ENCODE measurements at places on chromosomes 2 and 18. TPM values are rescaled to one million over a fixed set of nuclear protein-coding genes. Genes with fewer than 3 reads are reported as not detected.

PLEKHH2 gene
- 0.35 TPM for total RNA-seq

DCC gene
- not detected for total RNA-seq

- H3K27ac ChIP-seq: no peak overlapping the region
- H3K36me3 ChIP-seq: no peaks in the 10 kb centered on the region
- H3K4me1 ChIP-seq: no peaks in the 10 kb centered on the region
- peaks cover 2% of the 10 kb centered on the region for H3K27me3 ChIP-seq
Measured at GRCh38 chr18:50518787-50519546, 40.9 kb upstream of the MAPK4 start.

DNA sequence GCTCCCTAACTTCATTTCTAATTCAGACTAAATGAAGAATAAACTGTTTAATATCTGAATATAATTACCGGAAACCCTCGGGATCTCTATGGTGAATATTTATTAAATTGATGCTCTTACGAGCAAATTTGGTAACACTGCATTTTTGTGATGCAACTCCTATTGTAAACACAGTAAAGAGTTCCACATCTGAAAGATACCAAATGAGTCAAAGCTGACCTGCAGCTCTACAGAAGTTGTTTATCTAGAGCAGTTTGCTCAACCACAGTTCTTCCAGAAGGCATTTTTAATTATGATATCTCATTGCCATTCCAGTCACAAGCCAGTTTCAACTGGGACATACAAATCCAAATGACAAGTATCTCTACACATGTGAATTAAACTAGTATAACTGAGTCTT lies 129.7 kb downstream of the PKP4 start:
- DNase-seq: no peak
- no peaks in the 10 kb centered on the region for H3K36me3 ChIP-seq
- H3K27me3 ChIP-seq: no peaks in the 10 kb centered on the region
- no peaks in the 10 kb centered on the region for H3K4me1 ChIP-seq

GRCh38 chr2:216563646-216564045 lies 65.0 kb downstream of the RPL37A start:
- H3K36me3 ChIP-seq: no peaks in the 10 kb centered on the region
- no peaks in the 10 kb centered on the region for H3K4me1 ChIP-seq
- peaks cover 10% of the 10 kb centered on the region for H3K27me3 ChIP-seq

- DNase-seq: no peak
- no peaks in the 10 kb centered on the region for H3K4me1 ChIP-seq
- no peaks in the 10 kb centered on the region for H3K36me3 ChIP-seq
- no peaks in the 10 kb centered on the region for H3K27me3 ChIP-seq
Measured at GRCh38 chr2:150609831-150610582, 122.5 kb upstream of the RND3 start.

DNA sequence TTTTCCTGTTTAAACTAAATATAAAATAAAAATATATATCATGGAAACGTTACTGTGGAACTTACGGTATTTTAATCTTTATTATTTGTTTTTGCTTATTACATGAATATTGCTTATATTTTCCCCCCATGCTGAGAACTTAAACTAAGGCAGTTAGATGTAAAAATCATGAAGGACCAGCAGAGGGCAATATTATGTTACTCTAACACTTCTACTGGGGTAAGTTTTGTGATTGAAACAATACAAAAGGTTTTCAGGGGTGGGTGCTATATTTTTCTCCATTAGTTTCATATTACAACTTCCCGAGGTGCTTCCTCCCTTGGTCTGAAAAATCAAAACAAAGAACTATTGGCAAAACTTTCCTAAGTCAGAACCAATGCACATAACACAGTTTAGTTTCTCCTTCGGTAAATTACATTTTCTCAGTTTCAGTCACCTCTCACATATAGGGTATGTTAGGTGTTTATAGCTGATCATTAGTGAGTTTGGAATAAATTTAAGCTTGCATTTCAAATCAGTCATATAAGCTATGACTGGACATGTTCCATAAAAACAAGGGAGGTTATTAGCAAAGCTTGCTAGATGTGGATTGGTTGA lies 54.8 kb downstream of the ZNF407 start:
- no peaks in the 10 kb centered on the region for H3K27me3 ChIP-seq
- no peak for DNase-seq
- no peaks in the 10 kb centered on the region for H3K36me3 ChIP-seq

SOX11 gene
- not detected for total RNA-seq

SLC5A7 gene
- total RNA-seq: not detected

DNA sequence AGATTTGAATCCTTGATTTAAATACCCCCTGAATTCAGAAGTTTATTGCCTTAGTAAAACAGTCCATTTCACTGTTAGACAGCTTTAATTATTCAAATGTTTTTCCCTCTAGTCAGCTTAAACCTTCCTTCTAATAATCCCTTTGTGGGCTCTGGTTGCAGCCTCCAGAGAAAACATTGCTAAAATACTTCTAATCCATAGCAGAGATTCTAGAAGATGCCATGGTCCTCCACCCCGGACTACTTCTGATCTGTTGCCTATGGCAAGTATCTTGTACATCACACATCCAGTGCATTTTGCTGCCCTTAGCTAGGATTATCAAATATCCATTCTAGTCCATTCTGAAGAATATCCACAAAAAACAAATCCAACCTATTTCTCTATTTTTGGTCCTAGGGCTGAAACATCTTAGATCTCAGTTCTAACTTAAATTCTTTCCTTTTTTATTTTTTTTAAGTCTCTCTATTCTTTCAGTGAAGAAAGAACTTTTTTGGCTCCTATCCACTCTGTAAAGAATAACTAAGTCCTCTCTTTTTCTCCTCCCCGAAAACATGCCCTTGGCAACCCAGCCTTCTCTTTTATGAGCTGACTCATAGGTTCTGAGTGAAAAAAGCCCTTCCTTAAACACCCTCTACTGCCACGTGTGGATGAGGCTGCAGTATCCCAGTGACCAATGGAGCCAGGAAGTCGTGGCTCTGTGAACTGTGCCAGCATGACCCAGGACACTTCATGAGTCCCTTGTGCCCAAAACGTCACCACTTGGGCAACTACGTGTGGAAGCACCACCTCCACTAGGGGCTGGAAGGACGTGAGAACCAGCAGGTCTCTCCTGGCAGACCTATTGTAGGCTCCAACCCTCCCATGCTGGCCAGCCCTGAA lies 349.8 kb downstream of the TNS1 start:
- no peaks in the 10 kb centered on the region for H3K27me3 ChIP-seq
- H3K4me1 ChIP-seq: no peaks in the 10 kb centered on the region
- no peak overlapping the region for H3K27ac ChIP-seq
- H3K4me3 ChIP-seq: no peak overlapping the region
- no peaks in the 10 kb centered on the region for H3K36me3 ChIP-seq

DNA sequence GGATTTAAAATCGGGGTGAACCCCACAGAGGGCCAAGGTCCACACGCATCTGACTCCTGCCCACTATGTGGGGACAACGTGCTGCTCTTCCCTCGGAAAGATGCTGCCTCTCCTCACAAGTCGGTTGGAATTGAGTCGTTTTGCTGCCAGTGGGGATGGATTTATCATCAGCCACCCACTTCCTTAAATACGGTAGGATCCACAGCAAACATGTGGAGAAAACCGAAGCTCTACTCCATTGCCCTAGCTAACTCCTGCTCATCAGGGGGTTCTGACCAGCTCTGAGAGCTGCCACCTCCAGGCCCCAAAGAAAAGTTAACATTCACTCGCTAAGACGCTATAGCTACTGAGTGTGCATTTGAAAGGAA lies 80.9 kb downstream of the CHRNA1 start:
- peak overlapping the region; percentile 76 for H3K27ac ChIP-seq
- H3K27me3 ChIP-seq: no peaks in the 10 kb centered on the region
- H3K4me3 ChIP-seq: peak overlapping the region; percentile 84
- H3K36me3 ChIP-seq: peaks cover 11% of the 10 kb centered on the region
- DNase-seq: no peak
- H3K4me1 ChIP-seq: peaks cover 64% of the 10 kb centered on the region

LYPD1 gene
- not detected for total RNA-seq

SERPINB7 gene
- not detected for total RNA-seq

LRRTM1 gene
- total RNA-seq: not detected

MPHOSPH10 gene
- 25.5 TPM for total RNA-seq

DNA sequence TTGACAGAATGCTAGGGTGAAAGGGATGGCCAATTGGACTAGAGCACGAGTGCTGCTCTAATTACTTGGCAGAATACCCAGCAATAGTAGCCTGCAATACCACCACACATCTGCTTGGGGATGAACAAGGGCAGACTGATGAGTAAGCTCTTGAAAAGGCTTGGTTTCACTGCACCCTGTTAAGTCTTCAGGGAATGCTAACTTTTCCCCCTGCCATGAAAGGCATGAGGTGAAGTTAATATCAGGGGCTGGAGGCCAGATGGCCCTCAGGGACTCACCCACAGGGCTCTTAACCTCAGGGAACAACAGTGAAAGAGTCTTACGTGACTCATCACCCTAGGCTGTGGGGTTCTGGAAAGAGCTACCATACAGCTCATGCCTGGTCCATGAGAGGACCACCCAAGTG lies 51.7 kb upstream of the MYL1 start:
- H3K36me3 ChIP-seq: no peaks in the 10 kb centered on the region
- no peaks in the 10 kb centered on the region for H3K27me3 ChIP-seq
- no peak overlapping the region for H3K4me3 ChIP-seq
- H3K27ac ChIP-seq: no peak overlapping the region

DNA sequence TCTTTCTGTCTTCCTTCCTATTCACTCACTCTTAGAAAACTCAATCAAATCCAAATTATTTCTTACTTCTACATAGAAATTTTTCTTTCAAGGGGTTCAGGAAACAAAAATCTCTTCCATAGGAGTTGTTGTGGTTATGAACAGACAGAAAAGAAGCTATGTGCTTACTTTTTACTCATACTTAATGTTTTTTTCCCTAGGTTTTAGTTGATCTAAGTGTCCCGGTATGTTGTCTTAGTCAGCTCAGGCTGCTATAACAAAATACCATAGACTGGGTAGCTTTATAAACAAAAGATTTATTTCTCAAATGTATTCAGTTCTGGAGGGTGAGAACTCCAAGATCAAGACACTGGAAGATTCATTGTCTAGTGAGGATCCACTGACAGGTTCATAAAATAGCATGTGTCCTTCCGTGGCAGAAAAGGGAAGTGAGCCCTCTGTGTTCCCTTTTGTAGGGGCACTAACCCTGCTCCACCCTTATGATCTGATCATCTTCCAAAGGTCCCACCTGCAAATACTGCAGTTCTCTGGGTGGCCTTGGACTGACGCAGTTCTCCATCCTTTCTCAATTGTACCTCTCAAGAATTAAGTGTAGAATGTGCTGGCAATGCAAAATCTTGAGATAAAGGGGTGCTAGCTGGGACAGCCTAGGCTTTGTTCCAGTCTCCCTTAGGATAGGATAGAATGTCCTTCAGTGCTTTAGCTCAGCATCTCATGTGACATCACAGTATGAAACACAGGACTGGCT lies 14.4 kb upstream of the VRK2 start:
- H3K27me3 ChIP-seq: no peaks in the 10 kb centered on the region
- no peak overlapping the region for H3K27ac ChIP-seq
- no peak for DNase-seq
- no peak overlapping the region for H3K4me3 ChIP-seq
- H3K4me1 ChIP-seq: no peaks in the 10 kb centered on the region

IL1R2 gene
- total RNA-seq: 0.88 TPM

Data from activated CD4-positive, alpha-beta memory T cell treated with anti-CD3 and anti-CD28 coated beads, Interleukin-2, amount 10 ng/mL, durations not matched to agents 7 days and 5 days (primary cell).